ENCODE measurements at places on chromosomes 1 and 21. TPM values are rescaled to one million over a fixed set of nuclear protein-coding genes. Genes with fewer than 3 reads are reported as not detected.

Gene PPM1J
- total RNA-seq: 1.3 TPM

Gene BTBD19
- 3.9 TPM for total RNA-seq

Gene OR2T33
- not detected for total RNA-seq

Gene KRTAP21-1
- total RNA-seq: not detected

Gene HES2
- 1.3 TPM for total RNA-seq

Gene AKR7A3
- 1.2 TPM for total RNA-seq

Gene GBP4
- total RNA-seq: 0.15 TPM

Gene UBL4B
- total RNA-seq: not detected

Gene LIN28A
- not detected for total RNA-seq

All from smooth muscle cell of trachea (primary cell).